ENCODE measurements at places on chromosomes 1 and 21.
A peak's percentile ranks its signal among the peaks of the same experiment; 100 is the strongest.

GRCh38 chr1:239436286-239436685 is 49.9 kb downstream of the CHRM3 start:
- no peak for DNase-seq

GRCh38 chr21:16978309-16978895 is 534.4 kb upstream of the CXADR start:
- no peak for DNase-seq

- peak; percentile 50 for DNase-seq
Observed at GRCh38 chr1:227736814-227737432, 1.7 kb downstream of the SNAP47 start.

GRCh38 chr1:101408212-101409042 is 171.6 kb downstream of the S1PR1 start:
- DNase-seq = no peak

DNA sequence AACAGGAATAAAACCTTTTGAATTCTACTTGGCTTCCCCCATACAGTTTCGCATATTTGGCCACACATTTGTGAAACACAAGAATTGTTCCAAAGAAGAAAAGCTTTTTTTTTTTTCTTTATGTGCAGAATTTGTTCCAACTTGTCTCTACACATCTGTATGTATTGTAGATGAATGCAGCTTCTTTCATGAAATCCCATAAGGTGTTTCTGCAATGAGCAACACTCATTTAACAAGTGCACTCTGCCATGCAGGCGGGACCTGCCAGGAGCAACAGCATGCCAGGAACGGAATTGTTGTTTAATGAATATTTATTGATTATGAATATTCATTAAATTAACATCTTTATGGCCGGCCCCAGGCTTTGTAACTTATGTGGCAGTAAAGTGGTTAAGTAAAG is 1075.0 kb downstream of the TTLL7 start:
- no peak for DNase-seq

GRCh38 chr1:11848373-11848700 is 754 bp upstream of the NPPA start:
- DNase-seq = no peak

DNA sequence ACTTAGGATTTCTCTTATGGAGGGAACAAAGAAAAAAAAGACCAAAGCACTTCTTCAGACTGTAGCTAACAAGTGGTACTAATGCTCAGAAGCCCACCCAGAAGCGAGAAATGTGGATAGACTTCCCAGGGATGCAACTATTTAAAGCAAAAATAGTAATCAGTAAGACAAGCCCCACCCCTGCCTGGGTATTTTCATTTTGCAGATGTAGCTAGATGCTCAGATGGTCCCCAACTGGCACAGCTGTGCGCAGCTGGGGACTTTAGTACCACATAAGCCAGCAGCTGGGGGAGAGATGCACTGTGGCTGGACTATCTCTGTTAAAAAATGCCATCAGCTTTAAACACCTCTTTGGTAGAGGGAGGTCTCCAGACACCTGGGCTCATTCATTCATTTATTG is 77.8 kb upstream of the SPAG17 start:
- no peak for DNase-seq

DNA sequence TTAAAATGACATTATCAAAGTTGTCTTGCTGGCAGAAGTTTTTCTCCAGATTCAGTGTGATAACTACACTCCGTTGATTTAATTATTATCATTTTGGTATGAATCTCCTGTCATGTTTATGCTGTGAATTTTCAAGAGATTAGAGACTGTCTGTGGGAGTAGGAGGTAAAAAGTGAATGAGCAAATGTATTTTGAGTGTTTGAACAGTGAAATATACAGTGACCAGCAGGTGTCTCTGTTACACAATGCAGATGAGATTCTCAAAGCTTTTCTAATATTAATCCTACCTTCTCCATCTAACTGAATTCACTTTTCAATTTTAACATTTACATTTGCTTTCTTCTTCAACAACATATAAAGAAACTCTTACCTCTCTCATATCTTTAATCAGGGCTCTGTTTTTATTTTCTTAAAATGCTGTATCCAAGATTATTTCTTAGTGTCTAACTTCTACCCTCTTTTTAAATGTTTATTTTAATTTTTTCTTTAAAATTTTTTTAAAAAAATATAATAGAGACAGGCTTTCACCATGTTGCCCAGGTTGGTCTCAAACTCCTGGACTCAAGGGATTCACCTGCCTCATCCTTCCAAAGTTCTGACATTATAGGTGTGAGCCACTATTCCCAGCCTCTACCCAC is 20.9 kb upstream of the HSPA13 start:
- DNase-seq = no peak

DNA sequence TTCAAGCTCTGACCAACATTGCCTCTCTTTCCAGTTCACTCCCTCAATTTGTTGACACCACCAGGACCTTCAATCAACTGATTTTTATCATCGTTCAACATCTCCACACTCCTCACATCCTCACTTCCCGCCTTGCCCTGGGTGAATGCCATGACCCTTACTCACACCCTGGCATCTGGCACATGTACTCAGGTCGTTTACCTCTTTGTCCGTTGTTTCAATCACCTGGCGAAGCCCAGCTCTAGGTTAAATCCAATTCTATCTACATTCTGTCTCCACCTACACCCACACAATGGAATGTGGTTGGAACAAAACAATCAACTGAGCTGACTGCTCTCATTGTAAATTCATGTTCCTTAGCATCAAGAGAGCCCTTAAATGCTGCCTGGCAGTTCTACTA is 24.2 kb upstream of the TBX15 start:
- DNase-seq = no peak

GRCh38 chr1:45455162-45455561 is 35.8 kb downstream of the TESK2 start:
- DNase-seq = no peak

DNA sequence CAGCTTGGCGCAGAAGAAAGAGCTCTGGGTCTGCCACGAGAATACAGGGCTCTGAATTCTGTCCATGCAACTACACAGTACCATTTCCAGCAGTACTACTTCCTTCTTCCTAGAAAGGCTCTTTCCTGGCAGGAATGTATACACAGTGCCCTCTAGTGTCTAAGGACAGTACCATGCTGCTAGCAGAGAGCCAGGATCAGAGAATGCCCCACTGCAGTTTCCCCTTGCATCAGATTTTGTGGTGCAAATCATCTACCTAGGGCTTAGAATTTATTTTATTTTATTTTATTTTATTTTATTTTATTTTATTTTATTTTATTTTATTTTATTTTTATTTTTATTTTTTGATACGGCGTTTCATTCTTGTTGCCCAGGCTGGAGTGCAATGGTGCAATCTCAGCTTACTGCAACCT is 50.8 kb downstream of the PAX7 start:
- no peak for DNase-seq

DNA sequence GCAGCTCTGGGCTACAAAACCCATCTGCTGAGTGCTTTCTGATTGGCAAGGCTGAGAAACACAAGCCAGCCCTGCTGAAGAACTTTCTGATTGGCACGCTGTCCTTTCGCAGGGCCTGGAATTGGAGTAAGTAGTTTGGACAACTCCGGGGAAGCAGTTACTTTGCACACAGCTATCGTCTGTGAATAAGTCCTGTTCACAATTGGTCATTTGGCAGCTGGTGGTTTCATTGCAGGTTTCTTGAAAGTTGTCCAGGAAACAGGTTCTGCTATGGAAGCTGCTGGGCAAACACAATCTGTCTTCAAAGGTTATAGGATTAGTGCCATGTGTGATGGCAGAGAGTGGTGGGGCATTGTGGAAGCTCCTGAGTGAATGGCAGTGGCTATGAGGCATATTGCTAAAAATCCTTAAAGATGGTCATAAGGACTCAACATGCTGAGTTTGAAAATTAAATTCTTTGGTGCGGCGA is at the start of gene KRTAP27-1:
KRTAP27-1 (minus strand) TSS at position 419 of the 469 bp plus-strand sequence; CDS start at position 393, 26 bp downstream.
- DNase-seq = no peak

GRCh38 chr1:119286587-119287181 is 81.9 kb upstream of the HAO2 start:
- peak; percentile 58 for DNase-seq

- no peak for DNase-seq
Observed at GRCh38 chr21:27703791-27704190, 736.9 kb upstream of the ADAMTS5 start.

- DNase-seq = no peak
Observed at GRCh38 chr1:94104776-94105580, 16.0 kb downstream of the ABCA4 start.

GRCh38 chr1:80023358-80023757 is 1016.8 kb upstream of the ADGRL4 start:
- no peak for DNase-seq

- DNase-seq = no peak
Observed at GRCh38 chr1:42952303-42953001, 6.2 kb downstream of the SLC2A1 start.

DNA sequence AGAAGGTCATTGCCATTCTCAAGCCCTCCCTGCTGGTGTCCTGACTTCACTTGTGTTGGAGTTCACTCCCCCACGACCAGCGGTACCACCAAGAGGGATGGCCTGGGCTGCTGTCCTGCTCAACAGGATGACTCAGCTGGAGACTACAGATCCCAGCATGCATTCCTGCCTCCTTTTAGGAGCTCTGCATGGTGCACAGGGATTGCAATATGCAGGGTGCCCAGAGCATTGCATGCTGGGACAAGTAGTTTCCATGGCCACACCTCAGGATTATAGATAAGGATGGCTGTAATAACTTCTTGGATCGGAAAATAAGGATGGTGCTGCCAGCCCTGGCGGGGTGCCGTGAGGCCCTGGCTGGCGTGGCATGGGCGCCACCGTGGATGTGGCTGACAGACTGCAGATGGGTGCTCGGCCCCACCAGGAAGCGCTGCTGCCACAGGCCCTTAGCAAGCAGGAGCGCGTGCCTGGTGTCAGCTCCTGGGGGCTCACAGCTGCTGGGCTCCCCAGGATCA is 150.0 kb downstream of the CASZ1 start:
- no peak for DNase-seq

GRCh38 chr1:154419620-154420571 is 14.8 kb downstream of the IL6R start:
- no peak for DNase-seq

GRCh38 chr1:15246960-15247614 is at the start of gene FHAD1:
Gene FHAD1 (plus strand): TSS chr1:15247223. CDS start chr1:15251785, 4,562 bp downstream.
- DNase-seq = peak; percentile 79

- DNase-seq = peak; percentile 66
Observed at GRCh38 chr1:168136709-168137514, at the start of gene GPR161. Gene GPR161 (minus strand): TSS chr1:168136930. CDS start chr1:168104850, 32,080 bp downstream.

GRCh38 chr1:39779821-39780220 is 8.7 kb upstream of the OXCT2 start:
- no peak for DNase-seq

GRCh38 chr1:36168514-36168913 is 12.6 kb downstream of the MAP7D1 start:
- DNase-seq = no peak

GRCh38 chr1:1441002-1441888 is 5.8 kb downstream of the VWA1 start:
- peak; percentile 87 for DNase-seq

GRCh38 chr1:26184883-26185282 is 5.5 kb upstream of the CATSPER4 start:
- no peak for DNase-seq

DNA sequence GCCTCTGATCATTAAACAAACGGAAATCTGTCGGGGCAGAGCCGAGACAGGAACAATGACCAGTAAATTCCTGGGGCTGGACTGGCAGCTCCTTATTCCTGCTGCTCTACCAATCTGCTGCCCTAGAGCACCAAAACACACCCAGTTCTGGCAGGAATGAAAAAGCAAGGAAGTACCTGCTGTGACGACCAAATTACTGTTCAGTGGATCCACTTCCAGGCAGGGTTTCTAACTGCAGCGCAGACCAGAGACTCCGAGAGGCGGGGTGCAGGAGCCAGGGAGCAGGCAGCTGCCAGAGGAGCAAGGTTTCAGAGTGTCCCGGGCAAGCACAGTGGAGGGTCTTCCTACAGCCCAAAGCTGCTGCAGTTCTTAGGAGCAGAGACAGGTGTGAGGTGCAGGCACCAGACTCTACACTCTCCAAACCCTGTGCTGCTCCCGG is 32.4 kb downstream of the KANK4 start:
- DNase-seq = no peak

DNA sequence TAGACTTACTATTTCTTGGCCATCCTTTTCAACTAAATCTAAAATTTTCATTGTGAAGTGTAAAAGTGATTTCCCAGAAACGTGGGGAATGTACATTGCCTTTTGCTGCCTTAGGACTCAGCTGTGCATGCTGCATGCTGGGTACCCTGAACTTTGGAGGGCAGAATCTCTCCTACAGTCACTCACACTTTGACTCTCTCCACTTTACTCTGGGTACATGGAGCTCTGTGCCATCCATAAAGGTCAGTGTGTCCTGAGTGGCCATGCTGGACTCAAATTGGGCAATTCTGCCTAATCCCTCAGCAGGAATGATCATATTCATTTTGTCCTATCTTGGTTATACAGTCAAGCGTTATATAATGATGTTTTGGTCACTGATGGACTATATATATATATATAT is 105.6 kb downstream of the NR5A2 start:
- no peak for DNase-seq

- DNase-seq = no peak
Observed at GRCh38 chr1:31238986-31239613, 587 bp downstream of the NKAIN1 start.

DNA sequence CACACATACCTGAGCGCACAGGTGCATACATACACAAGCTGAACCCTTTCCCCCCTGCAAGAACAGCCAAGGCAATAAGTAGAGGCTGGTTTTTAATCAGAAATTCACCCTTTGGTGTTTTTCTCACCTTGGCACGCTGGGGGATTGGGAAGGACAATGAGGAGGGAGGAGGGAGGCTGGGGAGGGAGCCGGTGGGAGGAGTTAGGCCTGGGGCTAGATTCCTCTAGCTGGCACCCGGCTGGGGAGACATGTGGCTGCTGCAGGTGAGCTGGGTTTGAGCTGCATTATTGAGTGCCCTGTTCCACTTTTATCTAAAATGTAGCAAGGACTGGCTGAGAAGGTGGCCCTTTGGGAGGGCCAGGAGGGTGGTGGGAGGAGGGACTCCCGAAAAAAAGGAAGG is 97.8 kb upstream of the CSF3R start:
- DNase-seq = no peak

DNA sequence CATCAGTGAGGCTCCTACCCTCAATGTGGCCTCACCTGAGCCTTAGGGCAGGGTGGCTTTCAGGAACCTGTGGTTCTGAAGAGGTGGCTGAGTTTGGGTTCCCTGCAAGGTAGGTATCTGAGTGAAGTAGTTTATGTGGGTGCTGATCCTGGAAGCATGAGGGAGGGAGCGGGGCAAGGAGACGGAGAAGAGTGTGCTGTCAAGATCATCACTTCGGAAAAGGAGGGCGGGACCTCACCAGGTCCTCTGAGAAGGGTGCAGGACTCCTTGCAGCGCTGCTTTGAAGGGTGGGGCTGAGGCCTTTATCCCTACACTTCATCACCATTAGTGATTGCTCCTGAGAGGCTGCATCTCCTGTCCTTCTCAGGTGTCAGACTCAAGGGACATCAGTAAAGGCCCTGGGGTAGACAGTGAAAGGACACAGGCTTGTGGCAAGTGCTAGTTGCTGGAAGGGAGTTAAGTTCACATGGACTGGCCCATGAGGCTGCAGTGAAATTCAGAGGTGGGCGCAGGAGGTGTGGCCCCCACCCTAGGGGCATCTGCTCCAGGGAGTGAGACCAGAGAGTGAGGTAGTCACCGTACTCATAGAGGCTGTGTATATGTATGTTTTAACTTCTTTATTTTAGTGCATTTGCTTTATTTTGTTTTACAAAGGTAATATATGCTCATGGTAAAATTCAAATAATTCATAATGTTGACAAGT is 57.3 kb upstream of the GALNT2 start:
- no peak for DNase-seq

- DNase-seq = peak; percentile 92
Observed at GRCh38 chr1:229227298-229227919, 43.5 kb upstream of the RAB4A start.

GRCh38 chr1:163450986-163451385 is 129.2 kb downstream of the NUF2 start:
- DNase-seq = no peak

GRCh38 chr1:5850503-5850902 is 141.7 kb downstream of the NPHP4 start:
- DNase-seq = no peak
